HepG2 (cell line): ENCODE measurements at places on chromosomes 2 and 18. TPM values are rescaled to one million over a fixed set of nuclear protein-coding genes. Genes with fewer than 3 reads are reported as not detected.

The CKAP2L gene
- 9.5 and 21.5 TPM in 2 replicates for total RNA-seq

DNA sequence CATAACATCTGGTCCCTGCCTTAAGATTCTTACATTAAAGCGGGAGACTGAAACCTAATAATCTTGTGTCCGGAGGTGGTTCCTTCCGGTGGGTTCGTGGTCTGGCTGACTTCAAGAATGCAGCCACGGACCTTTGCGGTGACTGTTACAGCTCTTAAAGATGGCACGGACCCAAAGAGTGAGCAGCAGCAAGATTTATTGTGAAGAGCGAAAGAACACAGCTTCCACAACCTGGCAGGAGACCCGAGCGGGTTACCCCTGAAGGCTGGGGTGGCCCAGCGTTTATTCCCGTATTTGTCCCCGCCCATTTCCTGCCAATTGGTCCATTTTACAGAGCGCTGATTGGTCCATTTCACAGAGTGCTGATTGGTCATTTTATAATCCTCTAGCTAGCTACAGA lies 122.3 kb upstream of the SIX2 start:
- DNase-seq, result no peak

The XIRP2 gene
- total RNA-seq, result 0.04 and 0.13 TPM in 2 replicates

The REL gene
- 7.0 and 9.7 TPM in 2 replicates for total RNA-seq

GRCh38 chr2:211434773-211435172 lies 878.4 kb downstream of the CPS1 start:
- no peak for DNase-seq

DNA sequence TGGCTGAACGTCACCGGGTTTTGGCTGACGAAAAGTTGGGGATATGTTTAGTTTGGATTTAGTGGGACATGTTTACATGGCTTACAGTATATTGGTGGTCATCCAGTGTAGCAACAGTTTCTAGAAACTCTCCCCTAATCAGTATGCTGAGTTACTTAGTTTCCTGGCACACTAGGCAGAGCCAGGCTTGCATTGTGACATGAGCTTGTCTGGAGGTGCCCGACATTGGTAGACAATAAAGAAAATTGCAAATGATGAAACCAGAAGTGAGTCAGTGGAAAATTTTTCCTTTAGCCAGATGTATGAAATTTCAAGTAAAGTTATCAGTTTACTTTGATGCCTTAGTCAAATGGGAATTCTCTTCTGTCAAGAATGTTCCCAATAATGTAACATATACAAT lies 276.1 kb downstream of the RDH14 start:
- no peak for DNase-seq

The SLC9A2 gene
- total RNA-seq, result 0.02 TPM in 1 of 2 replicates, not detected in the other

GRCh38 chr2:109609352-109610024 lies 4.3 kb downstream of the SEPTIN10 start:
- DNase-seq, result no peak

The SLC14A1 gene
- not detected in 2 replicates for total RNA-seq

- no peak for DNase-seq
Measured at GRCh38 chr2:193580176-193580950, 1385.6 kb upstream of the TMEFF2 start.

The STK16 gene
- total RNA-seq, result 27.0 and 28.0 TPM in 2 replicates

The KYNU gene
- 68.6 and 98.2 TPM in 2 replicates for total RNA-seq

DNA sequence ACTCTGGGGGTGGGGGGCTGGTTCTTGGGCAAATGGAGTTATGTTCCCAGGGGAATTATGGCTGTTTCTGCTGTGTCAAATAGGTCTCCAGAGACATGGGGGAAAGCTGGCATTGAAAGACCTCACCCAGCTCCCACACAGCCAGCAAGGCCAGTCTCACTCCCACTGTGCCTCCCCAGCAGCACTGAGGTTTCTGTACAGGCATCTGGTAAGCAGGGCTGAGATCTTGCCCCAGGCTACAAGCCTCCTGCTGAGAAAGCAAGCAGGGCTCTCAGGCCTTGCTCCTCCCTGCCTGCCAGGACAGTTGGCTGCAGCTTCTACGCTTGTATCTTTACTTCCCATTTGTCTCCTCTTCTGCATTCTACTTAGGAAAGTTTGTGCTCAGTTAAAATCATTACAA lies 50.5 kb upstream of the FHOD3 start:
- DNase-seq, result no peak

GRCh38 chr2:138607746-138608145 lies 106.2 kb downstream of the SPOPL start:
- no peak for DNase-seq
